ENCODE measurements at places on chromosomes 6 and 20.
A peak's percentile ranks its signal among the peaks of the same experiment; 100 is the strongest.

- no peak for DNase-seq
Observed at GRCh38 chr6:129605967-129606366, 104.0 kb downstream of the ARHGAP18 start.

GRCh38 chr6:166658115-166658791 is 31.2 kb upstream of the RPS6KA2 start:
- no peak for DNase-seq

GRCh38 chr6:24072038-24072746 is 53.8 kb upstream of the NRSN1 start:
- no peak for DNase-seq

GRCh38 chr6:35370785-35371493 is 28.6 kb downstream of the PPARD start:
- no peak for DNase-seq

- DNase-seq: no peak
Observed at GRCh38 chr20:19649041-19649440, 109.0 kb upstream of the RIN2 start.

GRCh38 chr6:2034256-2034655 is 211.1 kb downstream of the GMDS start:
- no peak for DNase-seq

- DNase-seq: no peak
Observed at GRCh38 chr6:169288591-169288990, 34.9 kb upstream of the THBS2 start.

DNA sequence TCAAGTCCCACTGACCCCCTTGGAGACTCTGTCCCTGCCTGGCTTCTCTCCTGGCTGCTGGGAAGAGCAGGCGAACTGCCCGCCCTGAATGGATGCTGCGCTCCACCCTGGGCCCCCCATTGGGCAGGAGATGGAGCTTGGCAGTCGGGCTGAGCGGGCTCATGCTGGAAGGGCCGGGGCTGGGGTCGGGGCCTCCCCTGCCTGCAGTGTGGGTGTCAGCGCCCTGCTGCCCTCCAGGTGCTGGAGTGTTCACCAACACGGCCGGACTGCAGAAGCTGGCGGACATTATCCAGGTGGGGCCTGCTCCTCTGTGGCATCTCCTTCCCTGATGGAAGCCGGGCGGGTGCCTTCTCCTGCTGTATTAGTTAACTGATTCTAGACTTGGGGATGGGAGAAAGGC is 16.0 kb upstream of the TNFRSF6B start:
- DNase-seq: no peak

- DNase-seq: no peak
Observed at GRCh38 chr6:99148111-99148510, 200.4 kb upstream of the FBXL4 start.

DNA sequence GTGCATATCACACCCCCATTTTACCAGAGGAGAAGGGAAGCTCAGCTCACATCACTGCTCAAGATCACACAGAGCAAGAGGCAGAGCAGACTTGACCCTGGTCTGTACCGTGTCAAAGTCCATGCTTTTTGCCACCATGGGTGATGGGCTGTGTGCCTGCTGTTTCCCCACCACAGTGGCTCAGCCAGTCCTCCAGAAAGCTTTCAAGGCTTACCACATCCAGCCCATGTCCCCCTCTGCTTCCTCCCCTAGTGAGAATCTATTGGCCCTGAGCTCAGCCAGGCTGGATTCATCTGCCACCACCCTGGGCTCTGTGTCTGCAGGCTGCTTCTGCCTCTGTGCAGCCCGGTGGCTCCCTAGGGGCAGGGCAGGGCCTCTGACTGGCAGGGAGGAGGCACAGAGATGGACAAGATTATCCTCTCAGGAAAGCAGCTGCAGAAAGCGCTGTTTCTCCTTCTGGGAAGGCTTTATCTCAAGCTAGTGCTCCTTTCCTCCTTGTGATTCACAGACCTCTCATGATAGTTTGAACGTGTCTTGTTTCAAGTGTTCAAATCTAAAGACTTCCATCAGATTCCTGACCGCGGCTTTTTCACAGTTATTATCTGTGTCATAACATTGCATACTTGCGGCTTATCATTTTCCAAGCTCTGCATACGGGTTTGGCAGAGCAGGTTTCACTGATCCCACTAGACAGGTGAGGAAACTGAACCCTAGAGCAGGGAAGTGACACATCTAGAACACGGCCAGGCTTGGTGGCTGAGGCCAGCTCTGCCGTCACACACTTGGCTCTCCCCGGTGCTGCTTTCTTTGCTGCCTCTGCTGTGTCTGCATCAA is 37.4 kb downstream of the VEGFA start:
- DNase-seq: peak; percentile 76

- DNase-seq: no peak
Observed at GRCh38 chr6:15061908-15062515, 183.9 kb upstream of the JARID2 start.
